ENCODE measurements at places on chromosomes 5 and 9.

GRCh38 chr9:72928042-72928507, 24.8 kb downstream of the ALDH1A1 start:
- no peak for DNase-seq

DNA sequence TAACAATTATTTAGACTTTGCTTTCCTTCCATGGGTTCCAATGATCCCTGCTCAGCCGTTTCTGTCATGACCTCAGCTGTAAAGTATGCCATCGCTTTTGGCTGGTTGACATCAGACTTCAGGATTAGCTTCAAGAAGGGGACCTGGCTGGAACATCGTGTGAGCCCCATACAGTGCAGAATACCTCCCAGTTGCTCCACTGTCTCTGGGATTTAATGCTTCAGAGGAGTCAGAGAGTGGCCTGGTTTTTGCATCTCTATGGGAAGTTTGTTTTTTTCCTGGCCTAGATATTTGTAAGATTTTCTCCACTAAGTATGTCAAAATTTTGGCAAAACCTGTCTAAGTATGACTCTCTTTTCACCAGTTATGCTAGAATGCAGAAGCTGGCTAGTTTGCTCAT, 216.9 kb downstream of the GABBR2 start:
- DNase-seq: peak; percentile 49

DNA sequence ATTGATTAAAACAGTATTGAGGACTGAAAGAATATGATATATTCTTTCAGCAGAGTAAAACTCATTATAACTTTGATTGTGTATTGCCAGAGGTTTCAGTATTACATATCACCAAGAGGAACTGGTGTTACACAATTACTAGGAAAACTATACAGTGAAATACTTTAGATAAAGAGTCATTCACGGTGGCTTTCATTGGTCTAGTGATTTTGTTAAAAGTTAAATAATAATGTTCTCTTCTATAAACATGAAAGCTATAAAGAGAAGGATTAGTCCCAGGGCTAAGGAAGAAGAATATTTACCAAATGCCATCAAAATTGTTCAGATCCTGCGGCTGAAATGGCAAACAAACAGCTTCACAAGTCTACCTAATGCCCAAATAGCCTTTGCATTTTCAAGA, 306.2 kb downstream of the SEMA5A start:
- no peak for DNase-seq

GRCh38 chr5:149820536-149821510, 90.7 kb downstream of the PPARGC1B start:
- DNase-seq: no peak

DNA sequence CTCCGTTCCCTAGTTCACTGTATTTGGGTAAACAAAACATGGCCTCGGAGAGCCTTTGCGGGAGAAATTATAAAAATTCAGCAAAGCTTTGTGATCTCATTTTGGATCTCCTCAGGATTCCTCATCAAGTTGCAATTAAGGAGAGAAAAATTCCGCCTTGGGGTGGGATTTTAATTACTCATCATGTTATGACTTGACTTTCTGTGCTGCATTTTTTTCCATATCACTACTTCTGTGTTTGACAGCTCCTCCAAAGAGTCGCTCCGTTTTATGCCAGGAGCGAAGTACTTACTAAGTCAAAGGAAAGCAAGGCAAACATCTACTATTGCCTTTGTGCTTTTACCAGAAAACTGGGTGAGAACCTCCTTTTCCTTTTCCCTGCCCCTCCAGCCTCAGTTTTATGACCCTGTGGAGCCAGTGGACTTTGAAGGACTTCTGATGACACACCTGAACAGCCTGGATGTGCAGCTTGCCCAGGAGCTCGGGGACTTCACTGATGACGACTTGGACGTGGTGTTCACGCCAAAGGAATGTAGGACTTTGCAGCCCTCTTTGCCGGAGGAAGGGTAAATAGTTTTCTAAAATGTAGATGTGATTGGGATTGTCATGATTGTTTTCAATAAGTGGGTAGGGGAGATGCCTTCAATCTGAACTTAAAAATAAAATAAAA, 71.5 kb downstream of the DOCK8 start:
- no peak for DNase-seq

GRCh38 chr5:55146543-55147151, 13.3 kb upstream of the GPX8 start:
- peak; percentile 72 for DNase-seq

DNA sequence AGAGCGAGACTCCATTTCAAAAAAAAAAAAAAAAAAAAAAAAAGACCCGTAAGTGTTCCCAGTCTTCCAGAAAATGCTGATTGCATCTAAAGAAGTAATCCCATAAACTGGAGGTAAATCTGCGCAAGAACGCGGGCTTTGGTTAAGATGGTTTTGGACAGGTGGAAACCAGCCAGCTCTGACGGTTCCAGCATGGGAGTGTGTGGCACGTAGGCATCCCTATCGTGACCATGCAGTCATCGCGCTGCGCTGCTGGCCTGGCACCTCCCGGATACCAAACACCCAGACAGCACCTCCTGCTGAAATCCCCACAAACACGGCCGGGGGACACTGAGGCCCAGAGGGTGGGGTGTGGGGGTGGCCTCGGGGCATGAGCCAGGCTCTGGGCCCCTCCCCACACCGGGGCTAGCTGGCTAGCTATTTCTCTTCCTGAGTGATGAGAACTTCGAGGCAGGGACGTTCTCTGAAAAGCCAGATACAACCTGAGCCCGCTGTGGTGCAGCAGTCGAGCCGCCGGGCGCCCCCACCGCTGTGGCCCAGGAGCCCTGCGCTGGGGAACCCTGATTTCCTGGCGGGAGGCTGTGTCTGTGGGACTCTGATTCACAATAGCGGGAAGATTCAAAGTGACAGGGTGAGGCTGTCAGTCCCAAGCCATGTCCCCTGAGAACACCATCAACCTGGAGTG, 32.2 kb upstream of the NOTCH1 start:
- DNase-seq: no peak

DNA sequence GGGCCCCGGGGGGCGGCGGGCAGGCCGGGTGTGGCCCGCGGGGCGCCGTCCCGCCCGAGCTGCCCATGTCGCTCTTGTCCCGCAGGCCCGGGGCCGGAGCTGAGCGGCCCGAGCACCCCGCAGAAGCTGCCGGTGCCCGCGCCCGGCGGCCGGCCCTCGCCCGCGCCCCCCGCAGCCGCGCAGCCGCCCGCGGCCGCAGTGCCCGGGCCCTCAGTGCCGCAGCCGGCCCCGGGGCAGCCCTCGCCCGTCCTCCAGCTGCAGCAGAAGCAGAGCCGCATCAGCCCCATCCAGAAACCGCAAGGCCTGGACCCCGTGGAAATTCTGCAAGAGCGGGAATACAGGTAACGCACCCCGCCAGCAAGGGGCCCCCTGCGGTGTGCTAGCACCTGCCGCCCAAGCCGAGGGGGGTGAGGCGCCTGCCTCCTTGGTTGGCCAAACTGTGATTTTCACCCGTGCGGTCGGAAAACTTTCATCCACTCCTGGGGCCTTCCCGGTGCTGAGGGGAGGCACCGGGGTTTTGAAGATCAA, 32.1 kb downstream of the SMARCA2 start:
- DNase-seq: no peak

GRCh38 chr9:36855448-36856315, 178.4 kb downstream of the PAX5 start:
- no peak for DNase-seq

DNA sequence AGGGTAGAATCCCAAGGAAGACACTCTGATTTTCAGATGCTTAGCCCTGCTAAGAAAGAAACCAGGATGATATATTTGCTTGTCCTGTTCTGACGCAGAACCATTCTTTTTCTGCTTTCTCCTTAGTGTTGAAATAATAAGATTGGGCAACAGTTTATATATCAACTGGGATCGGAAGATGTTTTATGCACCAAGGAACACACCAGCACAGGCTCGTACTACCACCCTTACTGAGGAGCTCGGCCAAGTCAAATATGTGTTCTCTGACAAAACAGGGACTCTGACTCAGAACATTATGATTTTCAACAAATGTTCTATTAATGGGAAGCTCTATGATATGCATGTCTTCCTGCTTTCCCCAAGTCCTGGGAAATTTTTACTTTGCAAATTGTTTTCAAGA, 19.0 kb upstream of the RUSC2 start:
- DNase-seq: no peak

GRCh38 chr5:120761986-120762385, 297.9 kb downstream of the PRR16 start:
- no peak for DNase-seq

GRCh38 chr9:8284884-8285283, 485.3 kb upstream of the DMAC1 start:
- no peak for DNase-seq

DNA sequence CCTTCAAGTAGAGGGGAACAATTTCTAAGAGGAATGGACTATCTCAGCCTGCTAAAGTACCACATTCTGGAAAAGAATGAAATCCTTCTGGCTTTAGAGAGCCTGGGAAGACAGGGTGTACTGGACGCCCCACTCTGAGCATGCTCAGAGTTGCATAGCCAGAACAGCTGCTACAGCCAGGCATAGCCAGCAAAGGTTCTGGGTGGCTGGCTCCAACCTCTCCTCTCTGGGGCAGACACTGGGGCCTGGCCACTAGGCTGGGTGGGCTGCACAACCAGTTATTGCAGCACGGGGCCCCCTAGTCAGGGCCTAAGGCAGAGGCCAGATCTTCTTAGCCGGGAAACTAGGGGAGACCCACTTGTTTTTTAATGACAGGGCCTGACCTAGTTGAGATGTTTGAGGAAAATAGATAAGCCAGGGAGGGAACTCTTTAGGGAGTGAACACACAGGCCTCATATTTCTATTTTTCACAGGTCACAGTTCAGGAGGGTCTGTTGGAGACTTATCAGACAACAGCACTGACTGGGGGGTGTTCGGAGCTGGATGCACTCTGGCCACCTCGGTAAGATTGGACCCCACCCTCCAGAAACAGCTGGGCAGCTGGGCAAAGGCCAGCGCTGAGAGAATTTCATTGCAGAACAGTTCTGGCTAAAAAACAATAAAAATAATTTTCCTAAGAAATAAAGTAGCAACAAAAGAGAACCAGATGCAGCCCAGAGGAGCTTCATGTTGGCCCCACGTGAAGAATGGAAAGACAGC, 142.9 kb downstream of the LPAR1 start:
- DNase-seq: peak; percentile 89

DNA sequence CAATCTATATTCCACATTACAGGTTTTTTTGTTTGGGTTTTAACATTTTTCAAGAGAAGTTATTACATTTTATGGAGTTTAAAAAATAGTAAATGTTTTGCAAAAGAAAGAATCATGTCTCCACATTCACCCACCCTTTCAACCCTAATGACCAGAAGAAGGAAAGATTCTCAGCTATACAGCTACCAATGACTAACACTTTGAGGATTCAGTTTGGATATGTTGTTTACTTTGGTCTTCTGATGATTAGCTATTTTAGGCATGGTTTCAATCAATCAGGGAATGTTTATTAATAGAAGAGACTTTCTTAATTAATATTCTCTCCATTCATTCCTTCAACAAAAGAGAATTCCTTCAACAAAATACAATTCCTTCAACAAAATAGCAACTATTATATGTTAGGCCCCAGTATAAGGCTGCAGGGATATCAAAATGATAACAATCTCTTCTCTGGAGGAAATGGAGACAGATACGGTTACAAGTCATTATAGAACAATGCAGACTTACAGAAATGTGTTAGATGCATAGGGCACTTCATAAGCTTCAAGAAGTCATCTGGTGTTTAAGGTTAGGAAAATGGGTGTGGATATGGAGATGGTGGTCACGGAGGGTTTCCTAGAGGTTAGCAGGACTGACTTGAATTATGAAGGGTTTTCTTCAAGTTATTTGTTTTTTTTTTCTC, 9.3 kb upstream of the NR3C1 start:
- no peak for DNase-seq

GRCh38 chr5:149429839-149430721, 51.0 kb upstream of the IL17B start:
- no peak for DNase-seq

DNA sequence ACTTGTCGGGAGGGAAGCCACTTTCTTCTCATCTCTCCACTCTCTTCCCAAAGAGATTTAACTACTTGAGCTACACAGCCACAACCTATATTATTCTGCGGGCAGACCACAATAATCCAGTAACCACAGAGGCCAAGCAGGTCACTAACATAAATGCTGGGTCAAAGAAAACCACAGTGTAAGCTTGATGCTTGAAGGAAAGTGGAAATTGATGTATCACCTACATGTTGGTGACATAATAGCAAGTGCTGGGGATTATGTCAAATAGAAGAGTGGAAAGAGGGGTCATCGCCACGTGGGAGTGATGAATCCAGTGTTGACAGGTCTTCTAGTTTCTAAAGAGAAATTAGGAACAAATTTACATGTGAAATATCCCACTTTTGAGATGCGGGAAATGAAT, 40.9 kb downstream of the RFK start:
- DNase-seq: no peak

- no peak for DNase-seq
These were observed 155.0 kb downstream of the MAN2A1 start for GRCh38 chr5:109844695-109845094.

GRCh38 chr5:148146487-148146886, 21.9 kb upstream of the SPINK14 start:
- no peak for DNase-seq

GRCh38 chr5:67019065-67019845, 177.3 kb downstream of the CD180 start:
- peak; percentile 82 for DNase-seq

- no peak for DNase-seq
These were observed 74.1 kb upstream of the HSPA9 start for GRCh38 chr5:138649316-138649720.

GRCh38 chr5:18761801-18762200, 1127.5 kb downstream of the TAF11L14 start:
- DNase-seq: no peak

DNA sequence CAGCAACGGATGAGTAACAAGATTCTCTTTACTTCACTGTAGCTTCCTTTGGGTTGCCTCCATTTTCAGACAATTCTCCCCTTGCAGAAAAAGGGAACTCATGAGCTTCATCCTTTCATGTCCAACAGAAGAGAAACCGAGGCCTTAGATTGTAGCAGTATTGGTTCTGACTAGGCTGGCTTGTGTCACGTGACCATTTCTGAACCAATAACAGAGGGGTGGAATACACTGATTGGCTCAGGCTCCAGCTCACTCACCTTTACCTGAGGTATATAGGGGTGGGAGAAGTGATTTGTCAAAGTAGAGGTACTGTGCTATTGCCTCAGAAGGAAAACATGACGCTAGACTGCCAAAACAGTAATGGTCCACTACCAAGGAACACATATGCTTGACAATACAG, 343.7 kb downstream of the KIAA0825 start:
- no peak for DNase-seq

DNA sequence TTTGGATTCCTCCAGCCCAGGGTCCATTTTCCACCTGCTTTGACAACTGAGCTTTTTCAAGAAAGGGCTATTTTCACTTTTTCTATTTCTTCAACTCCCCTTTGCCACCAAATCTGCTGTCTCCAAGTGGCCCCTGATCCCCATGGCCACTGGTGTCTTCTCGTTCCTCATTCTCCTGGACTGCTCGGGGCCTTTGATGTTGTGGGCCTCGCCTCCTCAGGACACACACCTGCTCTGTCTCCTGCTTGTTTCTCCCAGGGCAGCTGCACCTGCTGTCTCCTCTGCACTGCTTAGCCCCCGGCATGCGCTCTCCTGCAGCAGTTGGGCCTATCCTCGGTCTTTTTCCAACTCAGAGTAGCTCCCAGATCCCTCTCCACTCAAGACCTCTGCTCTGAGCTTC, 16.3 kb upstream of the NANS start:
- no peak for DNase-seq

- no peak for DNase-seq
These were observed 194.0 kb downstream of the IRX2 start for GRCh38 chr5:2557435-2557834.

Measured in muscle of back (tissue), 13 donors.